Chondrocyte (in vitro differentiated cells): ENCODE measurements at places on chromosomes 12 and 14. TPM values are rescaled to one million over a fixed set of nuclear protein-coding genes. Genes with fewer than 3 reads are reported as not detected.

Gene ANKRD33
- total RNA-seq = not detected in 3 replicates

Gene FSCB
- not detected in 3 replicates for total RNA-seq

Gene LBHD2
- not detected in 3 replicates for total RNA-seq

- H3K4me3 ChIP-seq = no peak overlapping the region
- DNase-seq = no peak
- H3K27ac ChIP-seq = no peak overlapping the region
These were observed 125.7 kb upstream of the BTG1 start for GRCh38 chr12:92271341-92271740.

- no peaks in the 10 kb centered on the region for H3K27me3 ChIP-seq
- H3K4me1 ChIP-seq = peaks cover 27% of the 10 kb centered on the region
- no peaks in the 10 kb centered on the region for H3K36me3 ChIP-seq
- H3K27ac ChIP-seq = no peak overlapping the region
- DNase-seq = no peak
- H3K4me3 ChIP-seq = no peak overlapping the region
These were observed 160.1 kb downstream of the NUAK1 start for GRCh38 chr12:105978686-105979085.

- H3K27ac ChIP-seq = no peak overlapping the region
- H3K4me3 ChIP-seq = no peak overlapping the region
- no peaks in the 10 kb centered on the region for H3K4me1 ChIP-seq
- no peaks in the 10 kb centered on the region for H3K27me3 ChIP-seq
- no peak for DNase-seq
- peaks cover 32% of the 10 kb centered on the region for H3K36me3 ChIP-seq
These were observed 33.6 kb downstream of the HCFC2 start for GRCh38 chr12:104097954-104098353.

DNA sequence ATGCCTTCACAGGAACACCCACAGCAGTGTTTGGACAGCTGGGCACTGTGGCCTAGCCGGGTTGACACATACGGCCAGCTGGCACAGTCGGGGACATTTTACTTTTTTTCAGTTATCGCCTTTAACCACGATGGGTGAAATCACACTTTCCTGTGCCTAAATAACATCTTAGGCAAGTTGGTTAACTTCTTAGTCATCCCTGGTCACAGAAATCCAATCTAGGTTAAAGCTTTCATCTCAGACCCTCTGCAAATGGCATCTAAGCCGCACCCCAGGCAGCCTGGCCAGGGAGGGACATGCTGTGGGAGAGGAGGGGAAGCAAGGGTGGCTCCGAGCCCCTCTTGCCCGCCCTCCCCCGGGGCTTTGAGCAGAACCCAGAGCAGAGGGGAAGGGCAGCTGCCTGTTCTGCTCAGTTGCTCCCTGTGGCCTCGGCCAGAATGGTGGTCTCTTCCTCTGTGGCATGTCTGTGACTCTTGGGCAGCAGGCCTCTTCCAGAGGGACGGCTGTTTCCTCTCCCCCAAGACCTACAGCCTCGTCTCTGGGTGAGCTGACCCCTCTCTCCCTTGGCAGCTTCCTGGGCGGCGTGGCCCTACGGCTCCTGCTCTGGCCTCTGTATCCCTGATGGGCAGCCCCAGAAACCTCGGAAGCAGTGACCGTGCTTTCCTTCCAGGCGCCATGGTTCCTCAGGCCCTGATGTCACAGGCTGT lies 85.4 kb upstream of the DYNC1H1 start:
- H3K4me3 ChIP-seq = no peak overlapping the region
- DNase-seq = no peak
- no peaks in the 10 kb centered on the region for H3K27me3 ChIP-seq
- H3K4me1 ChIP-seq = peaks cover 24% of the 10 kb centered on the region
- peak overlapping the region; percentile 54 for H3K27ac ChIP-seq
- peaks cover 5% of the 10 kb centered on the region for H3K36me3 ChIP-seq

DNA sequence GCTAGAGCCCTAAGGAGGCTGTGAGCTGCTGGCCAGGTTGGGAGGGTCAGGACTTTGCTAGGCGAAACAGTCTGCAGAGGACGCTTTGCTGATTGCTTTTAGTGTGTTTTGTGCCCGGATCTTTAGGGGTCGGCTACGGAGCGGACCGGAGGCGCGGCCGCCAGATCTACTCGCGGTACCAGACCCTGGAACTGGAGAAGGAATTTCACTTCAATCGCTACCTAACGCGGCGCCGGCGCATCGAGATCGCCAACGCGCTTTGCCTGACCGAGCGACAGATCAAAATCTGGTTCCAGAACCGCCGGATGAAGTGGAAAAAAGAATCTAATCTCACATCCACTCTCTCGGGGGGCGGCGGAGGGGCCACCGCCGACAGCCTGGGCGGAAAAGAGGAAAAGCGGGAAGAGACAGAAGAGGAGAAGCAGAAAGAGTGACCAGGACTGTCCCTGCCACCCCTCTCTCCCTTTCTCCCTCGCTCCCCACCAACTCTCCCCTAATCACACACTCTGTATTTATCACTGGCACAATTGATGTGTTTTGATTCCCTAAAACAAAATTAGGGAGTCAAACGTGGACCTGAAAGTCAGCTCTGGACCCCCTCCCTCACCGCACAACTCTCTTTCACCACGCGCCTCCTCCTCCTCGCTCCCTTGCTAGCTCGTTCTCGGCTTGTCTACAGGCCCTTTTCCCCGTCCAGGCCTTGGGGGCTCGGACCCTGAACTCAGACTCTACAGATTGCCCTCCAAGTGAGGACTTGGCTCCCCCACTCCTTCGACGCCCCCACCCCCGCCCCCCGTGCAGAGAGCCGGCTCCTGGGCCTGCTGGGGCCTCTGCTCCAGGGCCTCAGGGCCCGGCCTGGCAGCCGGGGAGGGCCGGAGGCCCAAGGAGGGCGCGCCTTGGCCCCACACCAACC lies 1.5 kb downstream of the HOXC6 start:
- H3K4me1 ChIP-seq = peaks cover 19% of the 10 kb centered on the region
- no peak overlapping the region for H3K4me3 ChIP-seq
- H3K36me3 ChIP-seq = peaks cover 9% of the 10 kb centered on the region
- peaks cover 75% of the 10 kb centered on the region for H3K27me3 ChIP-seq

DNA sequence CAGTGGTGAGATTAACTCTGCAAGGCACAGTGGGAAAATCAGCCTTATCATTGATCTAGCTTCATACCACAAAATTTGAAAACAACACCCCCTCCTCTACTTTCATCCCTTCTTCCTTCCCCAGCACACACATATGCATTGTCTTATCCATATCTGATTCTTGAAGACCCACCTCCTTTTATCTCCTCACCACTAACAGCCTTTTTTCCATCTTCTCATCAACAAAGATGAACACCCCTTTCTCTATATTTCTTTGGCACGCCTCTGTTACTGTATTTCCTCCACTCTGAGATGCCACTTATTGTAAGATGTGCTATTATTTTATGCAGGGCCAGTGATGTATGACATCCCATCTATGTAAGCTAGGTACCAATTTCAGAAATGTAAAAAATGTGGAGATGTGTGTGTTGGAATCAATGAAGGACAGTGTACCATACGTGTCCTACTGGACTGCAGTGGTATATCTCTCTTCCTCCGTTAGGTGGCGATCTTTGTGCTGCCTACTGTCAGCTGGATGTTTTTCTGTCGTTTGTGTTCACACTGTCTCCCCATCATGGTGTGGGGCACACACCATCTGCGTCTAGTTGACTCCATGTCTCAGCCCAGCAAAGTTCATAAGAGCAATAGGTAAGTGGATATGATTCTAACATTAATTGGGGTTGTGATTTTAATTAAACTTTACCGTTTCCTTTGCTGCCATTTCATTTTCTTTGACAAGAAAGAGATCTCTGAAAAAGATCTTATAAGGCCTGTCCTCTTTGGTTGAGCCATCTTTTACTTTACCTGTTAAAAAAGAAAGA lies 24.0 kb downstream of the CCDC38 start:
- H3K36me3 ChIP-seq = no peaks in the 10 kb centered on the region
- DNase-seq = no peak
- H3K27me3 ChIP-seq = peaks cover 10% of the 10 kb centered on the region
- no peak overlapping the region for H3K27ac ChIP-seq
- H3K4me3 ChIP-seq = no peak overlapping the region
- H3K4me1 ChIP-seq = peaks cover 3% of the 10 kb centered on the region

GRCh38 chr14:33670235-33670634 lies 280.6 kb downstream of the EGLN3 start:
- no peak overlapping the region for H3K4me3 ChIP-seq
- H3K27ac ChIP-seq = no peak overlapping the region
- H3K27me3 ChIP-seq = no peaks in the 10 kb centered on the region
- no peak for DNase-seq
- no peaks in the 10 kb centered on the region for H3K36me3 ChIP-seq

DNA sequence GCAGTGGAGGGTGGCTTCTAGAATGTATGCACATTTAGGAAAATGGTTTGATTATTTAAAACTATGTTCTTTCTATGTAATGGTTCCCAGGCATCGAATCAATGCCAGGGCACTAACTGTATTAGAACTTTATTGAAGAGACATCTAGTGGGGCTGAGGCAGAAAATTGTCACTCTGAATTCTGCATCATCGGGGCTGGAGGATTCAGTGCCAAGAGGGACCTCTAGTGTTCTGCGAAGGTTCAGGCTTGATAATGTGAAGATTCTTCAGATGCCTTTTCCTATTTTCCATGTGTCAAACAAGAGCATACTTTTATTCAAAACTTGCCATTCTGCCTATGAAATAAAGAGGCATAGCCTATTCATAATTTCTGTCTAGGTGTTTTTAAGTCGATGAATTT lies 146.3 kb downstream of the CAND1 start:
- H3K4me3 ChIP-seq = no peak overlapping the region
- H3K36me3 ChIP-seq = peaks cover 1% of the 10 kb centered on the region
- peaks cover 19% of the 10 kb centered on the region for H3K4me1 ChIP-seq
- DNase-seq = no peak

GRCh38 chr12:2513141-2514037 lies 281.4 kb upstream of the FKBP4 start:
- no peak for DNase-seq
- H3K4me3 ChIP-seq = no peak overlapping the region
- no peaks in the 10 kb centered on the region for H3K27me3 ChIP-seq
- peaks cover 23% of the 10 kb centered on the region for H3K36me3 ChIP-seq
- no peaks in the 10 kb centered on the region for H3K4me1 ChIP-seq
- H3K27ac ChIP-seq = no peak overlapping the region

GRCh38 chr14:30330445-30330844 lies 228.5 kb upstream of the G2E3 start:
- no peak overlapping the region for H3K27ac ChIP-seq
- no peaks in the 10 kb centered on the region for H3K36me3 ChIP-seq
- no peak for DNase-seq

DNA sequence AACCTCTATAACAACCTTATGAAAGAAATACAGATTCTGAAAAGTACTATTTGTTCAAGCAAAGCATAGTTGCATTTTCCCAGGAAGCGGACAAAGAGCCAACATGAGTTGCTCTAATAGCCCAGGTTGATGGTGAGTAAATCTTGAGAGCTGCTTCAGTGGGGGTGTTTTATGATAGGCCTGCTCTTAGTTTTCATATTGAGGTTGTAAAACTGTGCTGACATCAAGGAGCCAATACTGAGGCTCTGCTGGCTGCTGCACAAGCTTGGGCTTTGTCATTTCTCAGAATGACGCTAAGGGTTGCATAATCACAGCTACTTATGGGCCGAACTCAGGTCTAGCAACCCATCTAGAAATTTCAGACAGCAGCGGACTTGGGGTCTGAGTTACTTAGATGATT lies 11.5 kb downstream of the TBC1D30 start:
- H3K27me3 ChIP-seq = peaks cover 4% of the 10 kb centered on the region
- DNase-seq = no peak
- H3K36me3 ChIP-seq = peaks cover 6% of the 10 kb centered on the region

GRCh38 chr14:97361958-97362357 lies 564.8 kb downstream of the VRK1 start:
- H3K27me3 ChIP-seq = peaks cover 9% of the 10 kb centered on the region
- H3K4me3 ChIP-seq = no peak overlapping the region
- H3K36me3 ChIP-seq = no peaks in the 10 kb centered on the region
- no peak for DNase-seq
- no peaks in the 10 kb centered on the region for H3K4me1 ChIP-seq
- no peak overlapping the region for H3K27ac ChIP-seq

- no peak overlapping the region for H3K27ac ChIP-seq
- H3K27me3 ChIP-seq = no peaks in the 10 kb centered on the region
- no peak overlapping the region for H3K4me3 ChIP-seq
- peaks cover 15% of the 10 kb centered on the region for H3K36me3 ChIP-seq
- peaks cover 5% of the 10 kb centered on the region for H3K4me1 ChIP-seq
- DNase-seq = no peak
These were observed 414.0 kb upstream of the ATP2B1 start for GRCh38 chr12:90122681-90123080.

DNA sequence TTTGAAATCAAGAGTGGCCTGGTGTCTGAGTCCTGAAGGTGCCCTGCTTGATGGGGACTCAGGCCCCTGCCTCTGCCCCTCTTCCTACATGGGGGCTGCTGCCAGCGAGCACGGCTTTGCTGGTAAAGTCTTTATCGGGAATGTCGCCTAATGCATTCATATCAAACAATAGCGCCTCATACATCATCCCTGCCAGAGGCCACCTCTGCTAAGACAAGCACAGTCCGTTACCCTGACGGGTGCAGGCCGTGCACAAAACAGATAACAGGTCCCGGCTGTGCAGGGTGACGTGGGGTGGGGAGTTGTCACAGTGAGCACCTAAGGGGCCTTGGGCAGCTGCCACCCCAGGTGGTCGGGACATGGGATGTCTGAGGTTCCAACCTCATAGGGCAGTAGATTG lies 68.4 kb upstream of the FAM222A start:
- H3K4me1 ChIP-seq = no peaks in the 10 kb centered on the region
- H3K27me3 ChIP-seq = peaks cover 31% of the 10 kb centered on the region
- no peak overlapping the region for H3K4me3 ChIP-seq
- DNase-seq = no peak
- H3K36me3 ChIP-seq = no peaks in the 10 kb centered on the region
